Upper lobe of right lung (tissue), 1 donor: ENCODE measurements at places on chromosomes 3 and 15. TPM values are rescaled to one million over a fixed set of nuclear protein-coding genes. Genes with fewer than 3 reads are reported as not detected.

GRCh38 chr15:92102395-92102755 is 248.9 kb downstream of the SLCO3A1 start:
- no peaks in the 10 kb centered on the region for H3K4me1 ChIP-seq
- no peak overlapping the region for H3K4me3 ChIP-seq
- no peaks in the 10 kb centered on the region for H3K27me3 ChIP-seq
- H3K27ac ChIP-seq, result no peak overlapping the region
- peaks cover 14% of the 10 kb centered on the region for H3K36me3 ChIP-seq
- DNase-seq, result no peak

DNA sequence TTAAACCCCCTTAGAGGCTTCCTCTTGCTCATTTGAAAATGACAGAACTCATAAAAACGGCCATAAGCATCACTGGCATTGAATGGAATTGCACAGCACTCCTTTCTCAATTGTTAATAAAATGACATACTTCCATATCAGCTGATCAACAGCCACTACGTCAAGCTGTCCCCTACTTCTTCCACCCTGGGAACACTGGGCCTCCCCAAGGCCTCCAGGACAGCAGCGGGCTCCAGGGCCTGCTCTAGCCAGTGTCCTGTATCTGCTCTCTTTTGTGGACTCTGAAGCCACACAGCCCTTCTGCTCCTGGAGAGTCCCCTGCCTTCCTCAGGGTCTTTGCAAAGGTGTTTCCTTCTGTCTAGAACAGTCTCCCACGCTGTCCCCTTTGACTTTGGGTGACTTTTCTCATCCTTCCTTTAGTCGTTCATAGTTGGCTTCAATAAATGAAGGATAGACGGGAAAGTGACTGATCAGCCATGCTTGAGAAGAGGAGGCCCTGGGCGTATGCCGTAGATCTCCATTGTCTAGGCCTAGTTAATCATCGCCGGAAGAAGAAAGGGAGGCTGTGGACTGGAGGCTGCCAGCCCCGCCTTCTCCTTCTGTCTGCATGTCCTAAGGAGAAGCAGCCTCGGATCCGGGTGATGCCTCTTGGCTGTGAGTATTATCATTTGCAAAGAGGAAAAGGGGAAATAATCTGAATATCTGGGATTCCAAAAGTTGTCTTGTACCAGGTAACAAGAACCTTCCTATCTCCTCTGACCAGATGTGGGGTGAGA is 4.7 kb upstream of the THSD4 start:
- H3K27me3 ChIP-seq, result no peaks in the 10 kb centered on the region
- no peak overlapping the region for H3K27ac ChIP-seq
- no peaks in the 10 kb centered on the region for H3K4me1 ChIP-seq
- no peaks in the 10 kb centered on the region for H3K36me3 ChIP-seq

- no peak overlapping the region for H3K27ac ChIP-seq
- H3K4me1 ChIP-seq, result no peaks in the 10 kb centered on the region
- no peak overlapping the region for H3K4me3 ChIP-seq
- DNase-seq, result no peak
- H3K36me3 ChIP-seq, result no peaks in the 10 kb centered on the region
- peaks cover 12% of the 10 kb centered on the region for H3K27me3 ChIP-seq
Observed at GRCh38 chr15:62377736-62378480, 212.8 kb upstream of the C2CD4B start.

DNA sequence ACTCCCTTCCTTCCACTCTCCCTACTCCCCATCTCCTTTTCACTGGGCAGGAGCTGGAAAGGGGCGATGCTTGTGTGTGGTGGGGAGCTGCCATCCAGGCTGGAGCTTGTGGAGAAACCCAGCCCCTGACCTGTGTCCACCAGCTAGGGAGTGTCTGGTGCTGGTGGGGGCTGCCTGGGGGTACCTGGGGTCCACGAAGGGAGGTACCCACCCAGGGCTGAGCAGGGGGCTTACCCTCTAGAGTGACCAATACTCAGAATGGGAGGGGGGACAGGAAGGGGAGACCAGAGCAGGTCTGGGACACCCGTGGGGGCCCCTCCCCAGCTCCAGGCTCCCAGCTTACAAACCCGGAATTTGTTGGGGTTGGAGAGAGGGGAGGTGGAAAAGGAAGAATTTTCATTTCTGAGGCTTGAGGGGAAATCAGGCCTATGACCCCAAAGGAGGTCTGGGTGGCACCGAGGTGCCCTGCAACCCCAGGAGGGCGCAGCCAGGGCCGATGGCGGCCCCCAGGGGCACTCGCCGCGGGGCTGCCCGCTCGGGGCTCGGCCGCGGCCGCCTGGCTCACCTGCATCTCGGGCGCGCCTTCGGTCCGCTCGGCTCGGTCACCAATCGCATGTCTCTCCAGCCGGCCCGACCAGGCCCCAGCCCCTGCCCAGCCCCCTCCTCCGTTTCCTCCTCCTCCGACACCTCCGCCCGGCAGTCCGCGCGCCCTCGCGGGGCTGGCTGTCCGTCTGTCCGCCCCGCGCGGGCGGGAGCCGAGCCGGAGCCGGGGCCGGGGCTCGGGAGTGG is 773 bp downstream of the LINGO1 start:
- no peak overlapping the region for H3K27ac ChIP-seq
- H3K4me1 ChIP-seq, result peaks cover 4% of the 10 kb centered on the region
- H3K36me3 ChIP-seq, result no peaks in the 10 kb centered on the region
- H3K4me3 ChIP-seq, result peak overlapping the region; percentile 37
- H3K27me3 ChIP-seq, result peaks cover 52% of the 10 kb centered on the region
- no peak for DNase-seq

- H3K27me3 ChIP-seq, result no peaks in the 10 kb centered on the region
- peaks cover 17% of the 10 kb centered on the region for H3K4me1 ChIP-seq
- H3K4me3 ChIP-seq, result no peak overlapping the region
- H3K36me3 ChIP-seq, result no peaks in the 10 kb centered on the region
- H3K27ac ChIP-seq, result peak overlapping the region; percentile 70
Observed at GRCh38 chr3:159872374-159873109, 116.1 kb upstream of the IL12A start.

DNA sequence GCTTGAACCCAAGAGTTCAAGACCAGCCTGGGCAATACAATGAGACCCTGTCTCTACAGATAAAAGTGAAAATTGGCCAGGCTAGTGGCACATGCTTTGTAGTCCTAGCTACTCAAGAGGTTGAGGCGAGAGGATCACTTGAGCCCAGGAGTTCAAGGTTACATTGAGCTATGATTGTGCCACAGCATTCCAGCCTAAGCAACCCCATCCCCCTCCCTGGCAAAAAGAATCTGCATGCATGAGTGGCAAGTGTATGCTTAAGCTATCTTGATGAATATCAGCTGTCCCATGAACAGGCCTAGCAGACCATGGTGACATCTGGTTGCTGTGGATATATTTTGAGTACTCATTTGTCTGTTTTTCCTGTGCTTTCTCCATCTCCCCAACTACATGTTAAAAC is 4.7 kb downstream of the ATRIP start:
- H3K4me3 ChIP-seq, result no peak overlapping the region
- H3K27ac ChIP-seq, result no peak overlapping the region
- no peaks in the 10 kb centered on the region for H3K27me3 ChIP-seq
- H3K36me3 ChIP-seq, result peaks cover 53% of the 10 kb centered on the region

- no peak overlapping the region for H3K4me3 ChIP-seq
- H3K27me3 ChIP-seq, result no peaks in the 10 kb centered on the region
- peaks cover 16% of the 10 kb centered on the region for H3K4me1 ChIP-seq
- H3K27ac ChIP-seq, result no peak overlapping the region
- DNase-seq, result no peak
- H3K36me3 ChIP-seq, result no peaks in the 10 kb centered on the region
Observed at GRCh38 chr3:190585805-190586630, 72.1 kb downstream of the IL1RAP start.

DNA sequence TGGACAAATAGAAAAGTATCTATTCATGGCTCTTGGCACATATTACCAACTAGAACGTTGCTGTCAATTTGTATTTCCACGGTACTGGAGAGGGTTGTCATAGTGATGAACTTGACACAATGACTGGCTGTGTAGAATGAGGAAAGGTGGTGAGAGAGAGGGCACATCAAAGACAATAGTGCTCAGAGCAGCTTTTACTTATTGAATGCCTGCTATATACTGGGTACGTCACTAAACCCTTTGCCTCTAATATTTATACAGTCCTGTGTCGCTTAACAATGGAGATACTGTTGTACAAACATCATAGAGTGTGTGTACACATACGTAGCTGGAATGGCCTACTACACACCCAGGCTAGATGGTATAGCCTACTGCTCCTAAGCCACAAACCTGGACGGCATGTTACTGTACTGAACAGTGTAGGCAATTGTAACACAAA is 8.3 kb downstream of the TMPRSS7 start:
- H3K4me1 ChIP-seq, result no peaks in the 10 kb centered on the region
- no peak for DNase-seq
- H3K27me3 ChIP-seq, result no peaks in the 10 kb centered on the region
- H3K4me3 ChIP-seq, result no peak overlapping the region
- no peak overlapping the region for H3K27ac ChIP-seq

The SAXO2 gene
- total RNA-seq, result 1.7 TPM

The CACNA2D3 gene
- total RNA-seq, result 7.3 TPM

The LAMB2 gene
- total RNA-seq, result 489 TPM

The CISH gene
- 71.6 TPM for total RNA-seq

The COX5A gene
- total RNA-seq, result 138 TPM
